WTC11 (cell line): ENCODE measurements at places on chromosomes 2 and 18.

- no peak for DNase-seq
These were observed 129.8 kb upstream of the EPAS1 start for GRCh38 chr2:46167406-46167805.

DNA sequence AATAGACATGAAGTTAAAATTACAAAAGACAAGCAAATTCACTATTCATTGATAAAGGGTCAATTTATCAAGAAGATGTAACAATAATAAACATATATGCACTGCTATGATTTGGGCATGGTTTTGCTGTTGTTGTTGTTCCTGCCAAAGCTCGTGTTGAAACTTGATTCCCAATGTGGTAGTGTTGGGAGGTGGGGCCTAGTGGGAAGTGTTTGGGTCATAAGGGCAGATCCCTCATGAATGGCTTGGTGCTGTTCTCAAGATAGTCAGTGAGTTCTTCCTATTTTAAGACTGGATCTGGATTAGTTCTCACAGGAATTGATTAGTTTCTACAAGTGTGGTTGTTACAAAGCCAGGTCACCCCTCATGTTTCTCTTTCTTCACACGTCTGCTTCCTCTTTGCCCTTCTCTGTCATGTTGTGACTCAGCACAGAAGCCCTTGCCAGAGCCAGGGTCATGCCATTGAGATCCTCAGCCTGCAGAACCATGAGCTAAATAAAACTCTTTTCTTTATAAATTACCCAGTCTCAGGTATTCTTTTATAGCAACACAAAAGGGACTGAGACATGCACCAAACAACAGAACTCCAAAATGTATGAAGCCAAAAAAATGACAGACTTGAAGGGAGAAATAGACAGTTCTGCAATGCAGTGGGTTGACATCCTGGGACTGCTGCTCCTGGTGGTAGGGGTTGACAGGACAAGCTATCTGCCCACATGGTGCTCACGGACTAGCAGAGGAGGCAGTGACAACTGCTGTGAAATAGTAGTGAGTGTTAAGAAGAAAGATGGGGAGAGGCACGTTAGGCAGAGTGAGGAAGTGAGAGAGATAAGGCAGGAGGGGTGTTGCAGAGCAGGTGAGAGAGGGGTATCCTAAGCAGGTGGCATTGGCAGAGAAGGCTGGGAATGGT is 18.6 kb upstream of the SKA1 start:
- DNase-seq = no peak

DNA sequence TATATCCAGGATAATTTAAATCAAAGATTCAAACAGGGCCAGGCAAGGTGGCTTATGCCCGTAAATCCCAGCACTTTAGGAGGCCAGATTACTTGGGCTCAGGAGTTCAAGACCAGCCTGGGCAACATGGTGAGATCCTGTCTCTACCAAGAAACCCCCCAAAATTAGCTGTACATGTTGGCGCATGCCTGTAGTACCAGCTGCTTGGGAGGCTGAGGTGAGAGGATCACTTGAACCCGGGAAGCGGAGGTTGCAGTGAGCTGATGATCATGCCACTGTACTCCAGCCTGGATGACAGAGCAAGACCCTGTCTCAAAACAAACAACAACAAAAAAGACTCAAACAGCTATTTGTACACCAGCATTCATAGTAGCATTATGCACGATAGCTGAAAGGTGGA is 9.2 kb downstream of the RAB10 start:
- no peak for DNase-seq

GRCh38 chr2:63378589-63378988 is 209.7 kb downstream of the WDPCP start:
- DNase-seq = no peak

DNA sequence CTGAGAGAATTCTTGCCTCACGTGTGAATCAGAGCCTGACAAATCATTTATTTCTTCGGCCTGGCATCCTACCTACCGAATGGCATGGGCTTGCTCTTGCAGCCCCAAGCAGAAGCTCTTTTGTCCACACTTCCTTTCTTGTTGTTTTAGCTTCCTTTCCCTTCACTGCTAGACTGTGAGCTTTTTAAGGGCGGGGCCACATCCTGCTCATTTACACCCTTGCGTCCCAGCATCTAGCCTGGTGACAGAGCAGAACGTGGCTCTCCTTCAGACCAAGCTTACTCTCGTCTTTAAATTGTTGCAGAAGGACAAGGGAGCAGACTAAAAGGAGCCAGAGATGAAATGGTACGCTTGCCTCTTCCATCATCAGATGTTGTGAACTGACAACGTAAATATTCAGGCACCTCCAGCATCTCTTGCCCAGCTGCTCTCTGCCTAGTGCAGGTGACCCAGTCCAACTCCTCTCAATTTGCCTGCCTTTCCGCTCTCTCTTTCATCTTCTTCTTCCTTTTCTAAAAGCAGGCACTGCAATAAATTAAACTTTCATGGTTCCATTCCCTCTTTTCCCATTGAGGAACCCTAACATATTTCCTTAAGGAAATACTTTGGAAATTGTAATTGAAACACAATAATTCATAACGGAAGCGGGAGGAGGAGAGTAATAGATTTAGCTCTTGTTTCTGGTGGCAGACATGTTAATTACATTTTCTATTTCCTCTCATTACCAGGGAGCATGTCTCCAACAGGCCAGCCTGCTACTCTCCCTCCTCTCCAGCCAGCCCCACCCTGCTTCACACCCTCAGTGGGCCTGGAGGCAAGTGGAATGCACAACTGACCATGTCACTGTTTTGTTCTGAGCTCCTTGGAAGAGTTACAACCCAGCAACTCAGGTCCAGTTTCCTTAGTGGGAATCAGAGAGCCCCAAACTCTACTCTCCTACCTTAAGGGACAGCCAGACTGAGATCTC is 228.1 kb upstream of the TRIB2 start:
- DNase-seq = no peak

- DNase-seq = no peak
These were observed 113.6 kb downstream of the CDH2 start for GRCh38 chr18:28063271-28063761.

- DNase-seq = no peak
These were observed 27.4 kb downstream of the ADAM17 start for GRCh38 chr2:9527995-9528787.

GRCh38 chr18:61127714-61128467 is 205.3 kb upstream of the CDH20 start:
- no peak for DNase-seq

GRCh38 chr18:38951633-38952032 is 1386.0 kb upstream of the CELF4 start:
- no peak for DNase-seq

GRCh38 chr2:144890828-144891227 is 370.9 kb upstream of the ZEB2 start:
- no peak for DNase-seq

DNA sequence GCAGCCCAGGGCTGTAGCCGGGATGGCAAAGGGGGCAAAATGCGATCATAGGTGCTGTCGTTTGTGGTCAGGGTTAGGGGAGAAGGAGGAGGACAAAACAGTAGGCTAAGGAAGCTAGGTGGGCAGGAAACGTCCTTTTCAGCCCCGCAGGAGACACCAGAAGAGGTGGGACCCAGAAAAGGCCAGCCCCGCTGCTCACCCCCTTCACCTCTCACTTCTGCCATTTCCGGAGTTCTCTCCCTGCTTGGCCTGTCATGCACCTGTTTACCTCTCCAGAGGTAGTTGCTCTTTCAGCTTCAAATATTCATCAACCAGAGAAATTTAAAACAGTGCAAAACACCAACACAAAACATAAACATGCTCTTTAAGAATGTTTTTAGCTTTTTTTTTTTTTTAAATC is 849 bp downstream of the AQP4 start:
- no peak for DNase-seq
